ENCODE measurements at places on chromosomes 7 and 10.

DNA sequence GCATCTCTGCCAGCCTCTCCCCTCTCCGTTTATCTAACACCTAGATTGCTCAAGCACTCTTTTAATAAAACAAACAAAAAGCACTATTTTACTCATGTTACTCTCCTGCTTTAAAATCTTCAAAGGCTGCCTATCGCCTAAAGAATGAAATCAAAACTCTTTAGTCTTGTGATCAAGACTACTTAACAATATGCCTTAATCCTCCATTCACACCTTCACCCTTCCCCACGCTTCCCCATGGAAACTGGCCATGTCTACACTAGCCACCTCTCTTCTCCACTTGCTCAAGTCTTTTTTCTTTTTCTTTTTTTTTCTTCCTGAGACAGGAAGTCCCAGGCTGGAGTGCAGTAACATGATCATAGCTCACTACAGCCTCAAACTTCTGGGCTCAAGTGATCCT, 47.8 kb upstream of the TMEM213 start:
- DNase-seq, result no peak

DNA sequence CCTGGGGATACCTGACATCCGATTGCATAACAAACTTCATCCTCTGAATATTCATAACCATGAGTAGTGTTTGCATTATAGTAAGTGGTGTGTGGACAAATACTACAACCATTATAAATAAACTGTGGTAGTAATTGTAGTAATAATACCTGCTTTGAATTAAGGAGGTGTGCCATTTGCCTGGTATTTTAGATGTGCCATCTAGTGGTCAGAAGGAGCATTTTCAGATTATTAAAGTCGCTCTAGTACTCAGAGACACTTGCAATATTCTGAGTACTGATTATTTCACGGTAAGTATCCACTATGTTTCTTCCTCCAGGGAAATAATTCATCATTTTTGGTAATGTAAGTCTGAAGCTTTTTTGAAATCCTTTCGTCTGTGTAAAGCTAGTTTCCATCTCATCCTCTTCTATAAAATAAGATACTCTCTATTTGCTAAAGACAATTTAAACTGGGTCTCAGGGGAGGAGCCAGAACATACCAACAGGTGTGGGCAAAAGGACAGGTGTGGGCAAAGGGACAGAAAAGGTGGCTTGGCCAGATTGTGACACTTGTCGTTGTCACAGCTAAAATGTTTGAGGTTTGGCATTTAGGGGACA, 115.3 kb upstream of the WDR11 start:
- DNase-seq, result no peak

- DNase-seq, result no peak
Observed at GRCh38 chr7:34190299-34190698, 285.0 kb downstream of the BMPER start.

GRCh38 chr7:147980826-147981813, 609.4 kb upstream of the C7orf33 start:
- DNase-seq, result no peak

GRCh38 chr10:114131094-114131493, 42.9 kb downstream of the CCDC186 start:
- DNase-seq, result no peak

GRCh38 chr7:12731214-12731656, 43.8 kb downstream of the ARL4A start:
- DNase-seq, result no peak

GRCh38 chr10:70677620-70678249, 5.4 kb downstream of the ADAMTS14 start:
- no peak for DNase-seq

GRCh38 chr7:35617041-35617440, 77.9 kb downstream of the HERPUD2 start:
- no peak for DNase-seq

DNA sequence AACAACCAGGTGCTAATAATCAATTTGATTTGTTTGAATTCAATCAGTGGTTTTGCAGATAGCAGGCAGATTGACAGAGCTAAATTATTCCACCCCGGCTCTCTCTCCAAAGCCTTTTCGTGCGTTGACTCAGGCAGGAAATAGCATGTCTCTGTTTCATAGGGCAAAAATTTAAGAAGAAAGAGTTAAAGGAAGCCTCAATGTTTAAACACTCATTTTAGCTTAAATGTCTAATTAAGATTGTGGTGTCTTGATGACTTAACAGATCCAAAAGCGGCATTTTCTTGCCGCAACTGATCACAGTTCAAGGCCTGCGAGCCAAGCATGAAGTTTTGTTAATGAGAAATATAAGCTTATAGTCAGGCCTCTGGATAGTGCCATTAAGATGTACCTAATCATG, 1051.1 kb upstream of the AUTS2 start:
- no peak for DNase-seq

- DNase-seq, result no peak
Observed at GRCh38 chr10:126350216-126350992, 37.9 kb downstream of the ADAM12 start.

DNA sequence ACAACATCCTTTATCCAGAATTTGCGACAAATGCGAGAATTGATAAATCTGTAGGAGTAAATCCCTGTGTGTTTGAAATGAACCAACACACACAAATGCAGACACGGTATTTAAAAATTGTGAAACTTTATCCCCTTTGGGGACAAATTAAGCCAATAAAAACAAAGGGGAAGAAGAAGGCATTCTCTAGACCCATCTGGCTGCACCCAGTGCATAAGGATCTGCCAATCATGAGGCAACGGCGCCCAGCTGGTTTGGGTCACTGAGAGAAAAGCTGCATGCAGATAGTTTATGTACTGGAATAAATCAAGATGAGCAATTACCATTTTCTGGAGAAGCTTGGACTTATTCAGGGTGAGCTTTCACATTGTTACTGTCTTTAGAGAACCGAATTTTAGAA, 45.7 kb downstream of the VAX1 start:
- no peak for DNase-seq

DNA sequence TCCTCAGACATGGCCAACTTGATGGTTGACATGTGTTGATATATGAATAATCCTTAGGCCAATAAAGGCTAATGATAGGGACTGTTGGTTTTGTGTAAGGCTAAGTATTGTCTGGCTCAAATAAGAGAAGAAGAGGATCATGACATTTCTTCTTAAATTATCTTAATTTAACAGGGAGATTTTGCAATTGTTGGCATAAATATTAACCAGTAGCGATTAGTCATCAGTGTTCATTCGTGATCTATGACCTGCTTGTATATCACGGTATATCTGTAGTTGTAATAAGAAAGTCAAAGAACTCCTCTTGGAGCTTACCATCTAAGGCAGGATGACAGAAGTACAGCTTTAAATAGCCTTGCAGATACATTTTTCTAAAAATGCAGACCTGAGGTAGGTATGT, 196.4 kb downstream of the CREB5 start:
- no peak for DNase-seq

DNA sequence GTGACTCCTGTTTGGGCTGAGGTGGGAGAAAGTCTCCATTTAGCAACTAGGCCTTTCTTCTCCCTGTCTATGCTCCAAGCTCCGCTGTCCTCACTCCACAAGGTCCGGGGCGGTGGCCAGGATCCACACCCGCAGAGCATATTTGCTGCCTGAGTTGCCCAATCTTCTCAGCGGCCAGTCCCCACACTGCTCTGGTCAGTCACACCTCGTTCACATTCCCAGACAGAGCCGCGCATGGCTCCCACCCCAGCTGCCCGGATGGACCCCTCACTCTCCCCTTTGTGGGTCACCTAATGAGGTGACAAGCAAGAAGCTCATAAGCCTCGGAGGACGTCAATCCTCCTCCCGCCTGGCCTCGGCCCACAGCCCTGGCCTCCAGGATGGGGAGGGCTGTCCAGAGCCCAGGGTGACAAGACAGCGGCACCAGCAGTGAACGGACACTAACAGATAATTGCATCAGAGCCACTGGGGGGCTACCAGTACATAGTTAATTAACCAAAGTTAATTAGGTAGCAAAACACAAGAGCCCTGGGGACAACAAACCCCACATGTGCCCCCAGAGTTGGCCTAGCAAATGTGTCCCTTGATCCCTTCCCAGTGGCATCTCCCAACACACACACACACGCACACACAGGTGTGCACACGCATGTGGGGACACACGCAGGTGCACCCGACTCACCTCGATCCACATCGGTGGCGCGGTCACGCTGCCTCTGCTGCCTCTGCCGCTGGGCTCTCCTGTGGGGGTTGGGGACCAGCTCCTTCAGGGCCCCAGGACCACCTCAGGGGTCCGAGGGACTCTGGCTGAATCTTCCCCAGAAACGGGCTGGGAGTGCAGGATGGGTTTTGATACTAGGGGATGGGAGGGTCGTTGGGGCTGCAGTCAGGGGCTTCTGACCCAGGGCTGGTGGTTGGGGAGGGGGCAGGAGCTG, 11.8 kb downstream of the EPHA1 start:
- no peak for DNase-seq

DNA sequence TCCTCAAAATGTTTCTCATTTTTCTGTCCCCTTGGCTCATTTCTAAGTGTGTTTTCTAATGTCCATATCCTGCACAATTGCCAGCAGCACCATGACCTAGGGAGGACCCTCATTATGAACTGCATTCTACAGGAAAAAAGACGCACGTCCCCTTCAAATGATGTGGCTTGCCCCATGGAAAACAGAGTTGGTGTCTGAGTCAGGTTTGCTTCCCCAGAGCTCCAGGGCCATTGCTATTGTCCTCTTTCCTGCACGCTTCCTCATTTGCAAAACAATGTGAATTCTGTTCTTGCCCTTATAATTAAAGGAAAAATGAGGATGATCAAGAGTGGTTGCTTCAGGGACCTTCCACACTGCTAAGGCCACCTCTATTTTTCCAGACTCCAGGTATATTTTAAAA, 14.7 kb upstream of the ASB4 start:
- peak; percentile 75 for DNase-seq

- DNase-seq, result peak; percentile 30
Observed at GRCh38 chr7:138889582-138890498, 91.3 kb downstream of the KIAA1549 start.

DNA sequence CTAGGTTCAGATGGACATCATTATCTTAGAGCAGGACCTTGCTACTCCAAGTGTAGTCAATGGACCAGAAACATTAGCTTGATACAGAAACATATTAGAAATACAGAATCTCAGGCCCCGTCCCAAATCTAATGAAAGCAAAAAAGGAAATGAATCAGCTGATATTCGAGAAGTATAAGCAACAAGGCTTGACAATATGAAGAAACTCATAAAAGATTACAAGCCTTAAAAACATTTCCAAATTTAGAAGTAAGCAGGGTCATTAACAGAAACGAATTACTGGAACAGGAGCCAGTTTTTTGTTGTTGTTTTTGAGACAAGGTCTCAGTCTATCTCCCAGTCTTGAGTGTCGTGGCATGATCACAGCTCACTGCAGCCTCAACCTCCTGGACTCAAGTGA, 40.5 kb upstream of the GSAP start:
- no peak for DNase-seq

DNA sequence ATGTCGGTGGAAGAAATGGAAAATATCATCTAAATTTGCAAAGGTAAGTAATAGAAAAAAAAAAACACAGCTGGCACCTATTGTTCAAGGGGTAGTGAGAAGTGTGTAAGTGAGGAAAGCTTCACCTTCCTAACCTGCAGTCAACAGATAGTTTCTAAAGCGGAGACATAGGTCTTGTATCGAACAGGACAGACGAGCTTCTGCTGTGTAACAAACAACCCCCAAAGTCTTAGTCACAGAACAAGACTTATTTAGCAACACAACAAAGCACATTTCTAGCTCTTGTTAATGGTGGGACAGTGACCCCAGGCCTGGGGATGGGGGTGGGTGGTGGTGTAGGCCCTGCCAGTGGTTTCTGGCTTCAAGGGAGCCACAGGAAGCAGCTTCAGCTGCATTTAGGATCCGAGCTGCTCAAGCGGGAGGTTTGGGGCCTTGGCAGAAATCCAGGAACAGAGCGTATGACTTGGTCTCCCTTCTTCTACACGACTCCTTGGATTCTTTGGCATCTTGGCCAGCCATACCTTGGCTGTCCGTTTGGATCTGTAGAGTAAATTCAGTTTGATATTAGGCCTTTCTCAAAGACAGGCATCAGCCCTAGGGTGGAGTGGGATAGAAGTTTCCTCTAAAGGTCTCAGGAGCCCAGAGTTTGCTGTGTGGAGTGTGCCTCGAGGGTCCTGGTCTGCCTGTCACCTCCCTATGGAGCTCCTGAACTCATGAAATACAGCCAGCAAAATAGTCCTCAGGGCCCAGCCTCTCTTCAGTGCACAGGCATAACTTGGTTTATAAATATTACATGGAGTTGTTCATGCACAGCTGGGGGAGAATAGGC, 56.9 kb upstream of the SHH start:
- no peak for DNase-seq

DNA sequence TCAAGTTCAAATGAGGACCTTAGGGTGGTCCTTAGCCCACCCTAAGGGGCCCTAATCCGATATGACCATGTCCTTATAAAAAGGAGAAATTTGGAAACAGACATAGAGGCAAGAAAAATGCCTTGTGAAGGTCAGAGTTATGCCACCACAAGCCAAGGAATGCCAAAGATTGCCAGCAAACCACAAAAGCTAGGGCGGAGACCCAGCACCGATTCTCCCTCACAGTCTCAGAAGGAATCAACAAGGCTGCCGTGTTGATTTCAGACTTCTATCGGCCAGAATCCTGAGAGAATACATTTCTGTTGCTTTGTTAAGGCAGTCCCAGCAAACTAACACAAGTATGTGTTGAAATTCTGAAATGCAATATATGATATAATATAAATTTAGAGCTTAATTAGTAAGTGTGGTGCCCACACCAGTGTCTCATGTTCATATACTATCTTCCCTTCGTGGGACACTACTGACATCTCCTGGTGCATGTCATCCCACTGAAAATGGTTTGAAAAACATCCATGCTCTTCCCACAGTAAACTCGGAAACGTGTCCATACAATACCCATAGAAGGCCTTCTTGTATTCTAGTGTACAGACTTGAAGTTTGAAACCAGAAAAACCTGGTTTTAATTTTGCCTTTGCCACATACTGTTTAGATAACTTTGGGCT, 349.0 kb downstream of the TNS3 start:
- no peak for DNase-seq

All from NCI-H1930 (cell line).